Stimulated activated CD8-positive, alpha-beta memory T cell treated with anti-CD3 and anti-CD28 coated beads, Interleukin-4, amount 100 ng/mL, for 1 hour (primary cell): ENCODE measurements at places on chromosomes 12 and 14.

GRCh38 chr14:69285661-69286255 lies 25.8 kb downstream of the GALNT16 start:
- no peak for DNase-seq

GRCh38 chr14:34749408-34749807 lies 35.0 kb upstream of the CFL2 start:
- no peak for DNase-seq

DNA sequence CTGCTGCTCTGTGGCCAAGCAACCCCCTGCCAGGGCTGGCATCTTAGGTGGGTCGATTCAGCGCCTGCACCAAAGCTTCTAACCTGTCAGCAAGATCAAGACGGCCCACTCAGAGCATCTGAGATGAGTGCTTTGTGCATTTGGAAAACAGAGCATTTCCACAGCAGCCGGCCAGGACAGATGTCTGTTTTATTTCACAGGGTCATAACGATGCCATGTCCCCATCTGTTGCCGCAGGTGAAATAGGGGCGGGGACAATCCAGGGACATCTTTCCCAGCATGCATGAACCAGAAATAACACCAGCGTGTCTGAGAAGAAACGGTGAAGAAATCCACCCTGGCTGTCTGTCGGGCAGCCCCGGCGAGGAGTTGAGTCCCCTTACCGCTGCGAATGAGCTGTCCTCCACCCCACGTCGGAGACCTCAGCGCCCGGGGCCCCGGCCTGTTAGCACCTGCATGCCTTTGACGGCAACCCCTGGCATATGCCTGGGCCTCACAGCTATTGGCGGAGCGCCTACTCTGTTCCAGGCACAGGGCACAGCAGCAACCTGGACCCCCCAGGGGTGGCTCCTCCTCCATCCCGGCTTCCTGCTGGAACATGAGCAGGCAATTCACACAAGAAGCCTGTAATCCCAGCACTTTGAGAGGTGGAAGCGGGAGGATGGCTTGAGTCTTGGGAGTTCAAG lies 30.6 kb upstream of the ULK1 start:
- no peak for DNase-seq

DNA sequence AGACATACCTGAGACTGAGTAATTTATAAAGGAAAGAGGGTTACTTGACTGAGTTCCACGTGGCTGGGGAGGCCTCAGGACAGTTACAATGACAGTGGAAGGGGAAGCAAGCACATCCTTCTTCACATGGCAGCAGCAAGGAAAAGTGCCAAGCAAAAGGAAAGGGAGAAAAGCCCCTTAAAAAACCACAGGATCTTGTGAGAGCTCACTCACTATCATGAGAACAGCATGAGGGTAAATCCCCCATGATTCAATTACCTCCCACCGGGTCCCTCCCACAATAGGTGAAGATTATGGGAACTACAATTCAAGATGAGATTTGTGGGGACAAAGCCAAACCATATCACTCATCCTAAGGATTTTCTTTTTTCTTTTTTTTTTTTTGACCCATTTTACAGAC lies 177.8 kb upstream of the EEA1 start:
- DNase-seq: no peak

- no peak for DNase-seq
These were observed 12.7 kb downstream of the SUSD6 start for GRCh38 chr14:69624136-69624535.

DNA sequence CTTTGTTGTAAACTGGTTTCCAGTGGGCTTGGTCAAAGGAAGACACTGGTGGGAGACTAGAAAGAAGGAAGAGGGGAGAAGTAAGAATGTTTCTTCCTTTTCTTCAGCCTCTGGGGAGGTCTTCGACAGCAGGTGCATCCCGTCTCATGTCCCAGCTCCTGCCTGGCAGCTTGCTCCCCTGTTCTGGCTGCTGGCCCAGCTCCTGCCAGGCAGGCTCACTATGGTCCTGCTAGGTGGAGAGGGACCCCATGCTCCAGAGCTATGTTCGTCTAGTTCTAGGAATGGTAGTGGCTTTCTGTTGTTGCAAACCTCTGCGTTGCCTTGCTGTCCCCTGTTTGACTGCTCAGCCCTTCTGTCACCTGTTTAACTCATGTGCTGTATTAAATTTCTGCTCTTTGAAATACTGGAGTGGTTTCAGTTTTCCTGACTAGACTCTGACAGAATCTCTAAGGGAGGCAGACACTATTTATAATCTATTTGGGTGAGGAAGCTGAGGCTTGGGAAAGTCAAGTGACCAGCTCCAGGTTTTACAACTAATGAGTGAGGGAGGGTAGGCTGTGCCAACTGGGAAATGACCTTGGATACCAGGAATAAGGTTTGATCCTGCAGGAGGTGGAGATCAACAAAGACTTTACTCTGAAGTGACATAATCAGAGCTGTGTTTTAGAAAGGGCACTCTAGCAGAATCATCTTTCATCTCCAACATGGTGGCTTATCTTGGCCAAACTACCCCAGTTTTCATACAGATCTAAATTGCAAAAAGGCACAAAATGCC lies 94.7 kb upstream of the DDHD1 start:
- no peak for DNase-seq

DNA sequence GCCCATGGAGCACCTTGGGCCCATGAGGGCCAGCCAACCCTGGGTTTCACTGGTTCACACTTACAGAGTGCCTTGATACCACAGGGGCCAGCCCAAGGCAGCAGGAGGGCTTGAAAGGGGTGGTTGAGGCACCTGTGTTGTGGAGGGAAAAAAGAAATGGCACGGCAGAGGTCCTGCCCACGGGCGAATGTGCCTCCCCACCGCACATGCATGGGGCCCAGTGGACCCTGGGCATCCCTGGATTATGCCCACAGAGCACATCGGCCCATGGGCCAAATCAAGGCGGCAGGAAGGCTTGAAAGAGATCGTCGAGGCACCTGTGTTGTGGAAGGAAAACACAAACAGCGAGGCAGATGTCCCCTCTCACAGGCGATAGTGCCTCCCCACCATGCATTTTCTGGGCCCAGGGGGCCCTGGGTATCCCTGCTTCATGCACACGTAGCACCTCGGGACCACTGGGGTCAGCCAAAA lies 378.1 kb downstream of the ALG10 start:
- no peak for DNase-seq

- DNase-seq: no peak
These were observed 52.0 kb downstream of the NOS1 start for GRCh38 chr12:117309276-117309925.

- DNase-seq: no peak
These were observed 10.4 kb downstream of the APPL2 start for GRCh38 chr12:105225505-105226015.

GRCh38 chr14:84421621-84422020 lies 1108.3 kb upstream of the FLRT2 start:
- no peak for DNase-seq

DNA sequence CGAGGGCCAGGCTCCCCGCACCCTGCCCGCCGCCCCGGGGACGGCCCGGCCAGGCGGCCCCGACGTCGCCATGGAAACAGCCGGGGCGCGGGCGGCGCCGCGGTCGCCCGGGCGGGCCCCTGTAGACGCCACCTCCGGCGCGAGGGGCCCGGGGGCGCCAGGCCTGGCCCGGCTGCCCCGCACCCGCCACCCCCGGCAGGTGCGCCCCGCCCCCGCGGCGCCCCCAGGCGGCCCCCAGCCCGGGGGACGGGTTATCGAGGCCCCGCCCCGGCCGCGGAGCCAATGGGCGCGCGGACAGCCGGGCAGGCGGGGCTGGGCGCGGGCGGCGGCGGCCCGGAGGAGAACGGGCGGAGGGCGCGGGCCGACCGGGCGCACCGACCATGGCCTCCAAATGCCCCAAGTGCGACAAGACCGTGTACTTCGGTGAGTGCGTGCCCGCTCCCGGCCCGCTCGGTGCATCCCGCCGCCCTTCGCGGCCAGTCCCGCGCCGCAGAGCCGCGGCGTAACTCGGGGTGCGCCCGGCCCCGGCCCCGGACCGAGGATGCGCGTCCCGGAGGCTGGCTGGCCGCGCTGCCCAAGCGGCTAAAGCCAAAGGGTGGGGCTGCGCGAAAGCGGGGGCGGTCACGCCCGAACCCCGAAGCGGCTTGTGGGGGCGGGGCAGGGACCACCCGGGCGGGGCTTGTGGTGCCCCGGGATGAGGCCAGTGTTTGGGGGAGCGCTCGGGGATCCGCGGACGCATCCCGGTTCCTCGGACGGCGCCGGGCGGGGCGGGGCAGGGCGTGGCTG lies at the start of gene CRIP2:
Gene CRIP2, plus strand, starts transcription at position 339 of the 786 bp plus-strand sequence. Its CDS starts 42 bp downstream, at position 381.
- DNase-seq: no peak

DNA sequence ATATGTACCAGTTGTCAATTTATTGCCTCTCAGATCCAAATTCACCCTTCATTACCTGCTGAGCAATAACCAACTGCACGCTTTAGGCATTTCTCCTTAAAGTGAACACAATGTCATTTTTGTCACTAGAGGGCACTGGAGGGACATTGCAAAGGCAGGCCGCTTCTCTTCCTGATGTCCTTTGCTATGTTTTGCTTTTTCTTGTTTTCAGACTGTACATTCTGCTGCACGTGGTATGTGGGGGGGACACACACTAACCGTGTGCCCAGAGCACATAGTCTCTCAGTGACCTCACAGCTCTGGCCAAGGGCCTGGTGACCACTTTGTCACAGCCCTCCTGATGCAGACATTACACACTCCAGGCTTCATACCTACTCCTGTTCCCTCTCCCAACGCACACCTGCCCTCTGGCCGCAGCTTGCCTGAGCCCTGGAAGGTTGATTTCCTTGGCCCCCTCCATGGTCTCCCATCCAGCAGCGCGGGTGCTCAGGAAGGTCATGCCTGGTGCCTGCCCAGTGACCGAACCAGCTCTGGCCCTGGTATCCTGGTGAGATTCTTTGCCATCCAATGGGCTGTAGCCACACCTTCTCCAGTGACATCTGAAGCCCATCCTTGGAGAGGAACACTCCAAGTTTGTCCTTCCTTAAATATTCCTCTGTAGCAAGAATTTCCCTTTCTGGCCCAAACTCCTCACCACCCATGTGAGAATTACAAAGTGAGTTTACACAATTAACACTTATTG lies 39.9 kb downstream of the MYO1H start:
- DNase-seq: no peak

DNA sequence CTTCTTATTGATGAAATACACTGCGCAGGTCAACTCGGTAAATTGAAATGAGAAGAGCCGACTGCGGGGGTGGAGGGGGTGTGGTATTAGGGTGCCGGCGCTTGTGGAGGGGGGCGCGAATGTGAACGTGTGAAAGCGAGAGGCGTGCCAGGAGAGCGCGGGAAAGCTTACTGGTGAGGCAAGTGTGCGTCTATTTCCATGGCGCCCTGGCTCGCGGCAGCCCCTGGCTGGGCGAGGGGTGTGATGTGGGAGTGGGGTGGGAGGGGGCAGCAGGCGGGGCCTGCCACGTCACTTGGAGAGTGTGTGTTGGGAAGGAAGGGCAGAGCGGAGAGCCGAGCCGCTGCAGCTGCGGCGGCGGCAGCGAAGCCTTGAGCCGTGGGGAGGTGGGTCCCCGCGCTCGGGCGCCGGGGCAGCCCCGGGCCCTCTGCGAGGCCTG lies 88.8 kb downstream of the GALNT8 start:
- DNase-seq: no peak

DNA sequence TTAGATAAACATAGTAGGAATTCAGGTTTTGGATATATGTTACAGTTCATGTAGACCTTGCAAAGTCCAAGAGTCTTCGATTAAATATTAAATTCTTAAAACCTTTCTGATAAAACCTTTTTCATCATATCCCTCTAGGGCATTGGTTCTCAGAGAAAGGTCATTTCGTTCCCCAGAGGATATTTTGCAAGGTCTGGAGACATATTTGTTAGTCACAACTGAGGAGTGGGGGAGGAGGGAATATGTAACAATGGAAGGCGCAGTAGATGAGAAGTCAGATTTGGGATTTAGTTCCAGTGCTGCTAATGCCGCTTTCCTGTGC lies 5.3 kb downstream of the TMEM253 start:
- no peak for DNase-seq
